ENCODE measurements at places on chromosomes 3 and 15.

GRCh38 chr3:178663201-178663934 lies 127.1 kb downstream of the KCNMB2 start:
- DNase-seq, result no peak

DNA sequence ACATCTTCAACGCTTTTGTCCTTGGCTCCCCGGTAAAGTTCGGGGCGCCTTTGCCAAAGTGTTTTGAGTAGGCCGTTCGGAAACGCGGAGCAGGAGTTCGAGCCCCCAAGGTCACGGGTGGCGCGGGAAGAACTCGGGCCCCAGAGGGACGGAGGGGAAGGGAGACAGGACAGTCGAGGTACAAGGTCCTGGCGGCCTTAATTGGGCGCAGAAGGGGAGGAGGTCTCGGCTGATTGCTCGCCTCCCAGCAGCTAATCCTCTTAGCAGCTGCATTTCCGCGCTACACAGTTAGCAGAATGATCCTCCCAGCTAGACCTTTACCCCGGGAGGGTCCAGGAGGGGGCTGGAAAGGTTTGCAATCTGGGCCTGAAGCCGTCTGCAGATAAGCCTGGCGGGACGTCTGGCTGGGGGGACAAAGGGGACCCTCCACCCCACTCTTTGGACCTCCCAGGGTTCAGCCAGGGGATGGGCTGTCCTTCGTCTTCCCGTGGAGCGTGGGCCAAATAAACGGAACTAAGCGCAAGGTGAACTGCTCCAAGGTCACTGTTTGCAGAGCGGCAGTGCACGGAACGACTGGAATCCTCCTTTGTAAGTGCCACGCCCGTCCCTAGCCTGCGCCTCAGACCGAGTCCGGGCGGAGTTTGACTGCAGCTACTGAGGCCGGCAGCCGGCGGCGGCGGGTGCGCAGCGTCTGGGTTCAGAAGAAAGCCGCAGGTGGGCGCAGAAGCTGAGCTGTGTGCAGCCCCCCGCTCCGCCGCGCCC lies 7.2 kb downstream of the EOMES start:
- DNase-seq, result no peak

- no peak for DNase-seq
These were observed 34.6 kb downstream of the BTD start for GRCh38 chr3:15636028-15636709.

GRCh38 chr15:38972831-38973230 lies 408.2 kb upstream of the RASGRP1 start:
- DNase-seq, result no peak

GRCh38 chr3:169215461-169216352 lies 447.8 kb downstream of the MECOM start:
- no peak for DNase-seq

GRCh38 chr15:81327516-81327915 lies 3.6 kb upstream of the STARD5 start:
- no peak for DNase-seq

GRCh38 chr15:36029606-36030210 lies 483.7 kb upstream of the DPH6 start:
- DNase-seq, result no peak

DNA sequence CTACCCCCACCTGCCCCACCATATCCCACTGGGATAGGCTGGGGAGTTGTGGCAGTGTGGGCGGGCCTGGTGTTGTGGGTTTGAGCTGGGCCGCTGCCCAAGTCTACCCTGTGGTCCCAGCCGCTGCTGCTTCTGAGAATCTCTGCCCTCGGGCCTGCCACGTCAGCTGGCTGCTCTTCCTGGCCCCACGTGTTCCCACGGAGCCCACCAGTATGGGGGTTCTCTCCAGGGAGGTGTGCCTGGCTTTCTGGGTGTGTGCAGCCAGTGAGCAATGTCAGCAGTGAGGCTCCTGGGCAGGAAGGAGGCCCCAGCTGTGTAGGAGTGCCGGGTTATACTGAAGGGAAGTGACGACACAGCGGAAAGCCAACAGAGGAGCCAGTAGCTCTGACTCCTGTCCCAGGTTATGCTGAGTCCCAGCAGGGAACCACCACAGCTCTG lies 10.5 kb downstream of the GNAI2 start:
- no peak for DNase-seq

GRCh38 chr15:78679089-78679511 lies 38.1 kb upstream of the CHRNB4 start:
- no peak for DNase-seq

DNA sequence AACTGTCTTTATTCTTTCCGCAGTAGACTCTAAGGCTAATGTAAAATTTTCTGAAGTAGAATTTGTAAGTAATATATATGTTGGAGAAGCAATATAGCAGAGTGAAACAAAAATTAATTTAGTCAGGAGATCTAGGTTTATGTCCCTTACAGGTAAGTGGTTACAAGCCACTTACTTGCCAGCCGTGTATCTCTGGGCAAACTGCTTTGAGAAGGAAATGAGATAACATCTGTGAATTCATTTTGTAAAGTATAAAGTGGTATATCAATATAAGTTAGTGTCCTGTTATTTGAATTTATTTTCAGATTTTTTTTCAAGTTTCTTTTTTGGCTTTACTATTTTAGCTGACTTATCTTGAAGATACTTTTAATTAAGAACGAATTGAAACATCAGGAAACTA lies 5.5 kb downstream of the DAZL start:
- DNase-seq, result no peak

GRCh38 chr15:96011136-96011535 lies 319.4 kb upstream of the NR2F2 start:
- no peak for DNase-seq

DNA sequence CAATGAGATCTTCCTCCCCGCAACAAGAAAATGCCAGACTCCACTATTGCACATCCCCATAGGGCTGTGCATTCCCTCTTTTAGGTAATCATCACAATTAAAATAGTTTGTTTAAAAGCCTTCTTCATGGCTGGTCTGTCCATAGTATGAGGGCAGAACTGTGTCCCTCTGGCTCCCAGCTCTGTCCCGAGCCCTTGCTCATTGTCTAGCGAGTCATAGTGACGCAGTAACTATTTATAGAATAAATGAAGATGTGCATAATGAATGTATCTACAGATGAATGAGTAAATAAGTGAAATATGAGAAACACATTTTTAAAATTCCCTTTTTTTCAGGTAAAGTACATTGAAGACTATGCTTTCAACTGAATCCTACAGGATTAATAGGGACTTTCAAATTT lies 128.4 kb upstream of the TMC3 start:
- DNase-seq, result no peak

GRCh38 chr3:53238051-53238850 lies 17.6 kb downstream of the TKT start:
- DNase-seq, result no peak

GRCh38 chr3:147393261-147393942 lies 12.9 kb downstream of the ZIC4 start:
- DNase-seq, result peak; percentile 85

DNA sequence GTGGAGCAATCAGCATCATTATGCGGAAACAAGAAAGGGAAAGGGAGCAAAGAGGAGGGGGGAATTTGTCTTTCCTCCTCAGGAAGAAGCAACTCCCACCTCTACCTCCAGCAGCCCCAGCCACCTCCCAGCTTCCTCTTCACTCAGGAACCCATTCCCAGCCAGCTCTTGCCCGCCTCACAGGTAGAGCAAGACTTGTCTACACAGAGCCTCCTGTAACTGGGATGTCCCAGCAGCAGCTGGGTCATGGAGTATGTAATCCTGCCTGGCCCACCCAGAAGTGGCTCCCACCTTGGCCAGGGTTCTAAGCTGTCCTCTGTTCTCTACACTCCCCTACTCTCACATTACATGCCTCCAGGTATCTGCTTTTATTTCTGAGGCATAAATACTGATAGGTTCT lies 14.0 kb downstream of the IGDCC3 start:
- DNase-seq, result no peak

DNA sequence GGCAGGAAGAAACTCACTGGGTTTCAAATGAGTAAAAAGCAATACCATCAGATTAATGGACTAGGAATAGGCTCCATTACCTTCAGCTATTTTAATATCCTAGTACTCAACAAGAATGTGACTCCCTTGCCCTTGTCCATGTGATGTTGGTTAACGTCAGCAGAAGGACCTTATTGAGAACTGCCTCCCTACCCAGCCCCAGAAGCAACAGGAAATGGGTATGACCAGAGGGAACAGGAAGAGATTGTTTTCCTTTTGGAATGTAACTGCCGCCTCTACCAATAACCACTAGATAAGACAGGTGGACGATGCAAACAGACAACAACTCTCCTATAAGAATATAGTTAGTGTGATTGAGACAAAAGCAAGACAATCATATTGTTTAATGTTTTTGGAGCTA lies 10.4 kb upstream of the MME start:
- DNase-seq, result no peak

- DNase-seq, result no peak
These were observed 924.3 kb upstream of the GBE1 start for GRCh38 chr3:82685761-82686160.

DNA sequence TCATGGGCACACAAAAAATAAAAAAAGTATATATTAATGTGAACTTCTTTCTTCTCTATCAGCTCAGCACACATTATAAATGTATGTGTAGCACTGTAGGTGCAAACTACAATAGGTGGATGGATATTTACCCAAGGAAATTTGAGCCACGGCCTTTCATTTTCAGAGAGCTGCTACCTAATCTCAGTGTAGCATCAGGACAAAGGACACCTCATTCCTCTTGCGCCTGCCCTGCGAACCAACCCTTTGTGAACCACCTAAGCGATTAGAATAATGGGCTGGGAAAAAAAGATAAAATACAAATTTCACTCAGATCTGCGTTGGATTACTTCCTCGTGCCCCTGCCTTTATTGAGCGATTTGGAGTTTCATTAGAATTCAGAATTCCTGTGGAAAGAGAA lies 263.2 kb downstream of the NR2F2 start:
- DNase-seq, result no peak

- DNase-seq, result no peak
These were observed 403.4 kb upstream of the SUCLG2 start for GRCh38 chr3:68057637-68058320.

DNA sequence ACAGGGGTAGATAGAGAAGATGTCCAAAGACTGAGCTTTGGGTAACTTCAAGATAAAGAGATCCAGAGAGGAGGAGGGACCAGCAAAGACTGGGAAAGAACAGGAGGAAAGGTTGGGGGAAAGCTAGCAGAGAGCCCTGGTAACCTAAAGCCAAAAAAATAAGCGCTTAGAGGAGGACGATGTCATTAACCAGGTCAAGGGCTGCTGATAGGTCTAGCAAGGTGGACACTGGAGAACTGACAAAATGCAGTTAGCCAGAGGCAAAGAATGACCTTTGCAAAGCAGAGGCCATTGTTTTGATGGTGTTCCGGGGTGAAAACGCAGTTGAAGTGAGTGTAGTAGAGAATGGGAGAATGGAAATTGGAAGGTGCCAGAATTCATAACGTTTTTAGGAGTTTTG lies 39.7 kb downstream of the FAM43A start:
- no peak for DNase-seq

DNA sequence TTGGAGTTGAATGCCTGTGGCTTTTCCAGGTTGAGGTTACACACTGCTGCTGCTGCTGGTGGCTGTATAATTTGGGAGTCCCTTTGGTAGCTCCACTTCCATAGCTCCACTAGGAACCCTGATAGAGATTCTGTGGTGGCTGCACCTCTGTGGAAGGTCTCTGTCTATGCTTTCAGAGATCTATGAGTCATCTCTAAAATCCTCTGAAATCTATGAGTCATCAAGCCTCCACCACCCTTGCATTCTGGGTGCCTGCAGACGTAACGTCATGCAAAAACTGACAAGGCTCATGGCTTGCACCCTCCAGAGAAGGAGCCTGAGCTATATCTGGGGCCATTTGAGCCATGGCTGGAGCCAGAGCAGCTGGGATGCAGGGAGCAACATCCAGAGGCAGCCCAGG lies 1037.0 kb upstream of the CFAP20DC start:
- DNase-seq, result no peak

DNA sequence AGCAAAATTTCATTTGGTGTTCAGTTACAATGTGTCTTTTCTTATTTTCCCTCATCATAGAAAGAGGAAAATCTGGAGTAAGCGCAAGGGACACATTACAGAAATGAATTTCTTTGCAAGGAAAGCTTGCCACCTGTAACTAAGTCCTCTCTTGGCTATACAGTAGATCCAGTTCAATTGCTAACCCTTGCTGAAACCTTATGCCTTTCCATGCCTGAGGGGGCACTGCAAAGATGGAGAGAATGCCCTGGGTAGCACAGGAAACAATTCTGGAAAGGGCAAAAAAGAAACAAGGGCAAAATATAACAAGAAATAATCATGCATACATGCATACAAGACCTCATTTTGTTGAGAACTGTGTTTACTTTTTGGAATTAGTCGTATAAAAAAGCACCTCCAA lies 4.3 kb downstream of the CADM2 start:
- peak; percentile 40 for DNase-seq

DNA sequence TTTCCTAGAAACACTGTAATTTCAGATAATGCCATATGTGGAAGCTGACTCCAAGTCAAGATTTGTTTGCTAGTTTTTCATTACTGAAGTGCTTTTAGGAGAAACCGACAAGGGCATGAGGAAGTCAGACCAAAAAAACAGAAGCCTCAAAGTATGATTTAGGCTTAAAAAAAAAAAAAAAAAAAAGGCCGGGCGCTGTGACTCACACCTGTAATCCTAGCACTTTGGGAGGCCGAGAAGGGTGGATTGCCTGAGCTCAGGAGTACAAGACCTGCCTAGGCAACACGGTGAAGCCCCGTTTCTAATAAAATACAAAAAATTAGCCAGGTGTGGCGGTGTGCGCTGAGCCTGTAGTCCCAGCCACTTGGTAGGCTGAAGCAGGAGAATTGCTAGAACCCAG lies 11.6 kb downstream of the RPL15 start:
- DNase-seq, result no peak

- DNase-seq, result no peak
These were observed 26.0 kb downstream of the ACSBG1 start for GRCh38 chr15:78208341-78208844.

DNA sequence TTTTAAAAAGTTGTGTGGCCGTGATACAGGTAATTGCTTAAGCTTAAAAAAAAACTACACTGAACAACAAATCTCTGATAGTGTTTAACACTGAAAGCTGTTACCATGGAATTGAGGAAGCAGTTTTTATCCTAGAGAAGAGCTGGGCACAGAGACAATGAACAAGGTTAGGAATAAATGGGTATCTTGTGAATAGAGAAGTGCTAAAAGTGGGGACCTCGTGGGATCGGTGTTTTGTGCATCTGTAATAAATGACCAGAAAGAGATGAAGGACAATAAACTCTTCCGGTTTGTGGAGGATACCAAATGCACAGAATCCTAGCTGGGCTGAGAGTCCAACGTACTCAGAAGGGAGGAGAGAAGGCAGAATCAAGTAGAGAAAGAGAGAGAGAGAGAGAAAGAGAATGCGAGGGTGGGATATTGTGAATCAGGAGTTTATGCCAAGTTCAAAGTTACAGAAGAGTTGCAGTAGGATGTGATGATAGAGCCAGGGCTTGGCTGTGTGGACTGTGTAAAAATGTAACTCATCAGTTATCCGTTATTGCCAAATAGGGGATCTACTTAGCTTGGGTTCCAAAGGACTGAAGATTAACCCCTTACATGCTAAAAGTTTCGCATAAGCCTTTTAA lies 148.9 kb downstream of the IL20RB start:
- DNase-seq, result no peak

GRCh38 chr3:5707794-5708193 lies 520.3 kb downstream of the EDEM1 start:
- no peak for DNase-seq
